ENCODE measurements at places on chromosomes 2 and 18. TPM values are rescaled to one million over a fixed set of nuclear protein-coding genes. Genes with fewer than 3 reads are reported as not detected.

DNA sequence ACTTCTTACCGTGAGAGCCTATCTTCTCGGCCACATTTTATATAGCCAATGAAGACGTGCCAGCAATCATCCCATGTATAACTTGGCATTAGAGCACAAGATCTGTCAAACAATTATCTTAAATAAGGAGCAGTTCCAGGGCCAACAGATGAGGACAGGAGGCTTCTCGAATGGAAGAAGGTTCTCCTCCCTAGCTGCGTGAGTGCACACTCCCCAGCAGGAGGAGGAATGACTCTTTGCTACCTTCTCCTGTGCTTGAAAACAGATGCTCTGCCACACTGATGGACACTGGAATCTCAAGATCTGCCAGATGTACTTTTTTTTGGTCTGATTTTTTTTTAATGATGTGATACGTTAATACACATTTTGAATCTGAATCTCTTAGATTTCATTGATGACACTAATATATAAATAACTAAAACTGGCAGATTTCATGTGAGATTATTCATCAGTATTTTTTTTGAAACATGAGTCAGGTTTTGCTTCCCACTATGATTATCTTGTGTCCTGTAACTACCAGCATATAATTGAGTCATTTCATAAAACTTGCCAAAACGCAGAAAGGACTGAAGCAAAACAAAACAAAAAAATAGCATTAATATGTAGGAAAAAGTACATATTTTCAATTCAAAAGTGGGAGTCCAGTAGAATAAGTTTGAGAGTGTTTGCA is 626 bp upstream of the VIT start:
- no peak for DNase-seq

GRCh38 chr18:8095947-8096570 is 513.2 kb upstream of the RAB12 start:
- no peak for DNase-seq

- DNase-seq = no peak
Measured at GRCh38 chr18:47545613-47546012, 294.2 kb upstream of the SKOR2 start.

GRCh38 chr18:61549889-61550288 is 216.7 kb downstream of the CDH20 start:
- DNase-seq = no peak

GRCh38 chr18:35283923-35284794 is 5.9 kb downstream of the ZSCAN30 start:
- no peak for DNase-seq

GRCh38 chr2:64630752-64631151 is 23.0 kb downstream of the SERTAD2 start:
- DNase-seq = no peak

- no peak for DNase-seq
Measured at GRCh38 chr18:77111449-77111848, 21.1 kb downstream of the MBP start.

The LYPD6 gene
- polyA plus RNA-seq = 18.2 TPM

The GAREM2 gene
- 8.3 TPM for polyA plus RNA-seq

The EGR4 gene
- not detected for polyA plus RNA-seq

The ZFAND2B gene
- polyA plus RNA-seq = 49.4 TPM

The KCNIP3 gene
- polyA plus RNA-seq = 19.1 TPM

The SP3 gene
- polyA plus RNA-seq = 105 TPM

The TGFA gene
- 18.9 TPM for polyA plus RNA-seq

The TEX44 gene
- polyA plus RNA-seq = not detected

The SKA1 gene
- polyA plus RNA-seq = 7.1 TPM

Measured in renal pelvis (tissue), 12 donors.